ENCODE measurements at places on chromosomes 16 and 17.
A peak's percentile ranks its signal among the peaks of the same experiment; 100 is the strongest.

DNA sequence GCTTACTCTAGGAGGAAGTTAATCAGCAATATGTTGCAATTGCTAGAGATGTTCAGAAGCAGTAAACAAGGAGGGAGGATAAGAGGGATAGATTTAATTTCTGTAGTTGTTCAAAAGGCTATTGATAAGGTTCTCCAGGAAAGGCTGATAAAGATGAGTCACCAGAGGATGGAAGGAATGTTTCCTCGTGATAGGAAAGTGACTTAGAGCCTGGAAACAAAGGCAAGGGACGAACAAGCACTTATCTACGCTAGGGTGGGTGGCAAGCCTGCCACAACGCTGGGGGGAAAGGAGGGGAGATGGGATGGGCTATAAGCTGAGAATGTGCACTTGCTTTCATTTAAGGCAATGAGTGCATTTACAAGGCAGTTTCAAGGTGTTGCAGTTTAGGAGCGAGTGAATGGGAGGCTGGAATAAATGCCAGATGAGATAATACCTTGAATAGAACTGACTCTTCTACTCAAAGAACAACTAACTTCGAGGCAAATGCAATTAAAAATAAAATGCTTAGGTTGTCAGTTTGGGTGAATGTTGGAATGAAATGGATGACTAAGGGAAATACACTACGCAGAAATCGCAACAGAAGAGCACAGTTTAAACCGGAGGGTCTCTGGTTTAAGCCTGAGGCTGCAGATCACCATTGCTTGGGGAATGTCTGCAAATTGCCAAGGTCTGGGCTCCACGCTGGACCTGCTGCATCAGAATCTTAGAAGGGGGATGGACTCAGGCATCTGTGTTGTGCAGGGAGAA is 76.0 kb upstream of the RBBP6 start:
- no peak for DNase-seq

GRCh38 chr17:73281928-73282327 is 20.2 kb upstream of the CPSF4L start:
- no peak for DNase-seq

DNA sequence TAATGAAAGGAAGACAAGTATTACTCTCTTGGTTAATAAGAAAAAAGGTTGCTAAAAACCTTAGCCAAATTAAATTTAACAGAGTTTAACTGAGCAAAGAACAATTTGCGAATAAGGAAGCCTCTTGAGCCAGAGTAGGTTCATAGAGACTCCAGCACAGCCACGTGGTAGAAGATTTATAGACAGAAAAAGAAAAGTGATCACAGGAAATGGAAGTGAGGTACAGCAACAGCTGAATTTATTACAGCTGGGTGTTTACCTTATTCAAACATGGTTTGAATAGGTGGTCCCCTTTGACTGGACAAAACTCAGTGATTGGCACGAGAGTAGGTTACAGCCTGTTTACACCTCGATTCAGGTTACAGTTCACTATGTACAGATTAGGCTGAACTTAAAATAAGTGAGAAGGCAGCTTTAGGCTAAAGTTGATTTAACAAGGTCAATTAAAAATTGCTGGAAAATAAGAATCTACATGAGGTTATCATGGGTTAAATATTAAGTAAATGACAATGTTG is 3.3 kb upstream of the CCL15 start:
- no peak for DNase-seq

DNA sequence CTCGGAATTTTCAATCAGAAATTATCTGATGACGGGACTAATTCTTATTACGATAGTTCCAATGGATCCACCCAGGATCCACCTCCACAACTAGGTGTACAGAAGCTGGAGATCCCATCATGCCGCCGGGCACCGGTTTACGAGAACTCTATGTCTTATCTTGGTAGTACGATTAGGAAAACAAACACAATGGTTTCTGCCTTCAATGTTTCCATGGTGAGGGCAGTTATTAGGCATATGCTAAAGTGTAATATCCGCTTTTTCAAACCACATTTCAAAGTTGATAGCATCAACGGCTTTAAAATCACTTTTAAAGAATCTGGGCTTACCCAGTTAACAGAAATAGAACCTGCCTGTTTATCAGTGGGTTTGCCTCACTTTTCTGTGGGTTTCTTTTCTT is 705.7 kb downstream of the MAF start:
- peak; percentile 64 for DNase-seq

GRCh38 chr17:56440419-56440818 is 153.1 kb upstream of the NOG start:
- DNase-seq = no peak

GRCh38 chr17:38751808-38752307 is 683 bp upstream of the PSMB3 start:
- DNase-seq = peak; percentile 84

GRCh38 chr17:56773124-56773523 is 60.6 kb downstream of the C17orf67 start:
- no peak for DNase-seq

DNA sequence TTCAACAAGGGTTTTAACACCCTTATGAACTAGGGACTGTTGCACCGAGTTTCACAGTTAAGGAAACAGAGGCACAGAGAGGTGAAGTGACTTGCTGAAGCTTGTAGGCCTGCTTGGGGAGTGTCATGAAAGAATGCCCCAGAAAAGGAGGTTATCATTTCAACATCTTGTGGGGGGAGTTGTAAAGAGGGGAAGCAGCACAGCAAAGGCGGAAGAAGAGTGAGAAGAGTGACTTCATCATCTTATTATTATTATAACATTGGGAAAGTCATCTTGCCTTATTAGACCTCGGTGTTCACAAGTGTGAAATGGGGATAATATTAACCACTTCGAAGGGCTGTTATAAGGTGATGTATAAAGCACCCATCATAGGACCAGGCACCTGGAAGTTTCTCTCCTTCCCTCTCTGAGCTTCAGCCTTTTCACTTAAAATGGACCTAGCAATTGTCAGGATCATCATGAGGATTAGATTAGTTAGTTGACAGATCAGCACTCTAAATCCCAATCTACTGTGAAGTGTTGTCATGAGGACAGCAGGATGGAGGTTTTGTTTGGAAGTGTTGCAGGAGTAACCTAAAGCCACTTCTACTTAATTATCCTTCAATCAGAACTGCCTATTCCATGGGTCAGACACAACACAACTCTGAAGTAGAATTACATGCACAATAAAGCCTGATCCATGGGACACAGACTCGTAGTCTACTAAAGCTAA is 2.3 kb downstream of the CCL4 start:
- DNase-seq = no peak

- no peak for DNase-seq
These were observed 28.9 kb upstream of the GNA13 start for GRCh38 chr17:65085397-65085796.

DNA sequence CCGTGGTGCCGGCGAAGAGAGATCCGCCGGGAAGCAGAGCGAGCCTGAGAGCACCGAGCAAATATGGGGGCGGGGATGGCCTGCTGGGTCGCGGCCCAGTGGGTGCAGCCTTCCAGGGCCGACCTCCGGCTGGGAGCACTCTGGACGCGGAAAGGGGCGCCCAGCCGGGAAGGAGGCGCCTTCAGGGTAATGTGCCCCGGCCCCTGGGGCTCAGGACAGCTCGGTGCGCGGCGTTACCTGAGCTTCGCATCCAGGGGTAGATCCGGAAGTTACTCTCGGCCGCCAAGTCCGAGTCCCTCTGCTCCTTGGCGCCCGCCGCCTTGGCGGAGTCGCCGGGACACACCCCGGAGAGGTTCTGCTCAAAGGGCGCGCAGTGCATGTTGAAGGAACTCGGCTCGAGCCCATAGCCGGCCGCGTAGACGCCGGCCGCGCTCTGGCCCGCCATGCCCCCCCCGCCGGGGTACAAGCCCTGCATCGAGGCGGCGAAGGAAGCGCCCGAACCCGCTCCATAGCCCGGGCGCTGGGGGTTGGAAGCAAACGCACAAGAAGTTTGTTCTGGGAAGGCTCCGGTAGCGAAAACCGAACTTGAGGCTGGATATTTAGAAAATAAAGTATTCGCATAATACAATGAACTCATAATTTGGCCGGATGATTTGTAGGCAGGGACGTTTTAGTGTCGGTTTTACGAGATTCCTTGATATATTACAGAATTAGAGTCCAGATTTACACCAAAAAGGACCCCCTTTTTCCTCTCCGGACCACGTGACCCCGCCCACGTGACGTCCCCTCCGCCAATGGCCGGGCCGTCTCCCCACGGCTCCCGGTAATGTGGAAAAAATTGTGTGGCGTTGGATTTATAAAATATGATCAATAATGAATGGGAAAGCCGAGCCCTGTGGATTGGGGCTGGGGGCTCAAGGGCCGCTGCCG is at the start of gene HOXB7:
Gene HOXB7, minus strand, starts transcription at position 736 of the 930 bp plus-strand sequence. Its CDS starts 99 bp downstream, at position 637.
- peak; percentile 54 for DNase-seq

DNA sequence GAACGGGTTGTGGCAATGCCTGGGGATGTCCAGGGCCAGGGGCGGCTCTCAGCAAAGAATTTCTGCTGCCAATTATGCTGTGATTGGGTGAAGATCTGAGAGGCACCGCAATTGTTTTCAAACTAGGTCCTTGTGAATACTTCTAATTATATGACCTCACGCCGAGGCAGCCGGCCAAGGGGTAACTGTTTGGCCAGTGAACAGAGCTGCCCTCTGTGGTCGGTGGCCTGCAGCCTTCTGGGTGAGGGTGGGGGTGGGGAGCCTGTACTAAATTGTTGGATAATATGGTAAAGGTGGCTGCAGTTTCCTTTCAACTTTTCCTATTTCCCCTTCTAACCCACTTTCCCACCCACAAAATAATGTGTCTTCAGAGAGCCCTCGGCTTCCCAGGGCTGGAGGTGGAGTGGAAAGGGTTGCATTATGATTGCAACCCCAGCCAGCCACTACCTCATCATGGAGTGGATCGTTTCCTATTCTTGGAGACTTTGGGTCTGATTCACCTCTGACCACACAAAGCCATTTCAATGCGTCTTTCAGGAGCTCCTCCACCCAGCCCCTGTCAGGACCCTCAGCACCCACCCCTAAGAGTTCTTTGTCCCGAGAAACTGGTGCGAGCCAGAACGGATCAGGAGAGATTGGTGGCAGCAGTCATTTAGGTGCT is 2.0 kb upstream of the DNAI2 start:
- DNase-seq = no peak

- no peak for DNase-seq
These were observed 2.1 kb downstream of the DNAH2 start for GRCh38 chr17:7719661-7720060.

GRCh38 chr17:81403671-81404534 is 8.6 kb downstream of the BAHCC1 start:
- DNase-seq = no peak

DNA sequence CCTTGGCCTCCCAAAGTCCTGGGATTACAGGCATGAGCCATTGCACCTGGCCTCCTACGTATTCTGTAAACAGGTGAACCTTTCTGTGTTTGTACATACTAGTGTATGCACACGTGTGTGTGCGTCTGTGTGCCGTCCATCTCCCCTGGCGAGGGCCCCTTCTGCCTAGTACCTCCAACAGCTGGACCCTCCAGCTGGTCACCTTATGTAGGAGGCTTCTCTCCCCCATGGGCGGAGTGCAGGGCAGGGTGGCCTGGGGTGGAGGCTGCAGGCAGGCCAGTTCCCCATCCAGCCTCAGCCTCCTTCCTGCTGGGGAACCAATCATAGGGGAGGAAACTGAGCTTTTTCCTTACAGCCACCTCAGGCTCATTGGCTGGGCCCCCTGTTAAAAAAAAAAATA is 24.4 kb upstream of the DOC2B start:
- no peak for DNase-seq

- DNase-seq = no peak
These were observed 806 bp downstream of the RAD51C start for GRCh38 chr17:58693208-58693607.

GRCh38 chr16:63066552-63066951 is 1030.3 kb upstream of the CDH8 start:
- DNase-seq = no peak

- peak; percentile 9 for DNase-seq
These were observed 21.6 kb upstream of the SMPD3 start for GRCh38 chr16:68469796-68470460.

DNA sequence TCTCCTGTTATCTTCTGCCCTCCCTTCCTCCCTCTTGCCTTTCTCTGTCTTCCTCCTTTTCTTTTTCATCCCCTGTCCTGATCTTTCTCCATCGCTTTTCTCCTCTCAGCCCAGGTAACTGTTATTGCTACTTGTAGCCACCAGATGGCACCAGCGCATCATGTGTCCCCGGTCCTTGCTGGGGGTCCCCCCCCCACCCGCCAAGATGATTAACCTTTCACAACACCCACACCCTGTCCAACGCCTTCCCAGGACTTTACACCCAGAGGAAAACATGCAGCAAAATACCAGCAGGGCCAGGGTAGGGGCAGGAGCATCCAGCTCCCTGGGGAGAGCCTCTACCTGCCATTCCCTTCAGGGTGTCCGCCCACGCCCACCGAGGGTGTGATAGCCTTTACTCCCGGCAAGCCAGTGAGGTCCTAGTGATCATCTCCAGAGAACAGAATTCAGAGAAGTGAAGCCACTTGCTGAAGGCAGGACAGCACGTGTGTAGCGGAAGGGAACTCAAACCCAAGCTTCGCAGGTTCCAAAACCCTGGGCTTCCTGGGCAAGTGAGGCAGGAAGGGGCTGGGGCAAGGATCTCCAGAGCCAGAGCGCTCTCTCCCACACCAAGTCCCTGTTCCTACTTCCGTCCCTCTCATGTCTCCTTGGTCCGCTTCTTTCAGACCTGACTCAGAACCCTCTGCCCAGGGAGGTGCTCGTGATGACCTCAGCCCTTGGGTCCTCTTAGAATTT is 13.4 kb upstream of the TAC4 start:
- DNase-seq = peak; percentile 55

DNA sequence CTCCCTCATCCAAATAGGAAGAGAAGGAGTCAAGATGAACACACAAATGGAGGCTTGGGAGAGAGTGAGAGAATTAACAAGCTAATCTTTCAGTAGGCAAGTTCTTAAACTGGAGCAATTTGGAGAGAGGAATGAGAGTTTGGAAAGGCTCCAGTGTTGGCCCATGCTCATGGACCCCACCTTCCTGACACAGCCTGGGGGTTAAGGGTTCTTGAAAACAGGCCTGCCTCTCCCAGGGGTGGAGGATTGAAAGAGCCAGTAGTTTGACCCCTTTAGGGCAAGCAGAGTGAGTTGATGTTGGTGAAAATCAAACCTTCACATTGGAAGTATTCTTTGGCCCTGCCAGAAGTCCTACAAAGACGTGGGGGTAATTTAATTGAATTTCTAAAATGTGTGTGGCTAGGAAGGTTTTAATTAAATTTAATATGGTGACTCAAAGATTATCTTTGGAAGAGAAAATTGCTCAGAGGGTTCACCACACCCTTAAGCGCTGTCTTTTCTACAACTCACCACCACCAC is 5.8 kb downstream of the HOXB3 start:
- no peak for DNase-seq

DNA sequence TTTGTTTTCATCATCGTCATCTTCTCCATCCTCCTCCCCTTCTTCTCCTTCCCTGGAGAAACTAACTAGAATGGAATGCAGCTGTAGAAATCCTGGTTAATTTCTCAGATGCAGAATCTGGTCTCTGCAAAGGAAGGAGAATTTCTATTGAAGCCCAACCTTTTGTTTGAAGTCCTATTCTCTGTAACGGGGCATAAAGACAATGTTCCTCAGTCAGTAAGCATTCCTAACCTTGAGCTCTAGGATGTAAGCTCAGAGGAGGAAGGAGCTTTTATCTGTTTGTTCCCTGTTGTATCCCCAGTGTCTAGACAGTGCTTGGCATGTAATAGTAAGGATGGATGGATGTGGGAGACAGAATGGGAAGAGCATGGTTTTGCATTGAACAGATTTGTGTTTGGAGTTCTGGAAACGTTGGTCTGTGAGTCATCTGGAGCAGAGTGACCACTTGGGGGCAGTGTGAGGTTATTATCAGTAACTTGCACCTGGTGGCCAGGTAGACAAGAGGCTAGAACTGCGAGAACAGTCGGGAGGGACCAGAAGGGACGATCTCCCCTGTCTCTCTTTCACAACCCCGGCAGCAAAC is 363.7 kb downstream of the SNX29 start:
- peak; percentile 3 for DNase-seq
